ENCODE measurements at places on chromosomes 11 and 22.

- DNase-seq = no peak
Measured at GRCh38 chr11:93274851-93275250, 55.7 kb upstream of the DEUP1 start.

- no peak for DNase-seq
Measured at GRCh38 chr11:114316980-114317786, 21.0 kb downstream of the NNMT start.

DNA sequence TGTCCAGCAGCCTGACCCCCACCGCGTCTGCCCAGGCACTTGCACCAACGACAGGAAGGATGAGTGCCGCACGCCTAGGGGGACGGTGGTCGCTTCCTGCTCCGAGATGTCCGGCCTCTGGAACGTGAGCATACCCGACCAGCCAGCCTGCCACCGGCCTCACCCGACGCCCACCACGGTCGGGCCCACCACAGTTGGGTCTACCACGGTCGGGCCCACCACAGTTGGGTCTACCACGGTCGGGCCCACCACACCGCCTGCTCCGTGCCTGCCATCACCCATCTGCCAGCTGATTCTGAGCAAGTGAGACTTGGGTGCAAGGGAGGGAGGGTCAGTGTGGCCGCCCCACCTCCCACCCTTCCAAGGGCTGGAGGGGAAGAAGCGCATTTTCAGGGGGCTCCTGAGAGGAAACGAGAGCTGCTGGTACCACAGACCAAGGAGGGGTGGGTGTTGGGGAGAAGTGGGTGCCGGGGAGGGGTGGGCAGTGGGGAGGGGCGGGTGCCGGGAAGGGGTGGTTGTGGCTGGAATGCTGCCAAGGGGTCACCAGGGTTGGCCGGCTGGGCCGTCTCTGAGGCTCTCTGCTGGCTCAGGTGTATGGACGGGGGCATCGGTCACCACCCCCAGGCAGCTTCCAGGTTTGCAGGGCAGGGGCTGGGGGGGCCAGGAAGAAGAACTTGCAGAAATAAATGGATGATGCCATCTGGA lies 27.7 kb upstream of the MUC5B start:
- DNase-seq = no peak

DNA sequence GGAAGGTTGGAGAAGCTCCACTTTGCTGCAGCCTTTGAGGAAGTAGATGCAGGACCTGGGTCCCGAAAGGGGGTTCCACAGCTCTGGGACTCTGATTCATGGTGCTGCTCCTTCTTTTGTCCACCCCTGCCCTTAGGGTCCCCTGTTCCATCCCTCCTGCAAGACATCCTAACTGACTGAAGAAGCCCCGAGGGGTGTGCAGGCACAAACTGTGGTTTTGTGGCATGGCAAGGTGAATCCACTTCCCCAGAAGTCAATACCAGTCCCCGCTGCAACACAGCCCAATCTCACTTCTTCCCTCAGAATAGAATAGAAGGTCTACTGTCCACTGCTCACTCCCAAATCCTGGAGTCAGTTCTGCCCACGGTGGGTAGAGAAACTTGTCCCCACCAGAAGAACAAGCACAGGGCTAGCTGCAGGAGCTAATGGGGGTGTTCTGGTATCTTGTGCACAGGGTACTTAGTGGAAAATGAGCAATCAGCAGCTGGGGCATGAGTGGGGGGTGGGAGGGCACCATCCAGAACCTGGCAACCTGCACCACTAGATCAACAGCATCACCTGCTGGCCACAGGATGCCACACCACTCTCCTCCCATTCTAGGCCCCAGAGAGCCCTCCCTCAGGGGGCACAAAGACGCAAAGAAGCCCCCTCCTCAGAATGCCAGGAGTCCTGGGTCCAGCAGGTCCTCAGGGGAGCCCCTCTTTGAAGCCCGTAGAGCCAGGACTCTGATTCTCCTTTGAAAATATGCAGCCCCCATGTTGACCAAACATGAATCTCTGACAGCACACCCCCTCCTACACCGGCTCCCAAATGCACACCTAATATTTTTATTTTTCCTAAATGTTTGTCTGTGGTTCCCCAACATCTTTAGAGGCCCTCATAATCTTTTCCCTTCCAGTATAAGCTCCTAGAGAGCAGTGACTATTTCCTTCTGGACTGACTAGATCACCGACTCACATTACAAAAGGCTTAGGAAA lies 14.1 kb downstream of the SPATA19 start:
- no peak for DNase-seq

DNA sequence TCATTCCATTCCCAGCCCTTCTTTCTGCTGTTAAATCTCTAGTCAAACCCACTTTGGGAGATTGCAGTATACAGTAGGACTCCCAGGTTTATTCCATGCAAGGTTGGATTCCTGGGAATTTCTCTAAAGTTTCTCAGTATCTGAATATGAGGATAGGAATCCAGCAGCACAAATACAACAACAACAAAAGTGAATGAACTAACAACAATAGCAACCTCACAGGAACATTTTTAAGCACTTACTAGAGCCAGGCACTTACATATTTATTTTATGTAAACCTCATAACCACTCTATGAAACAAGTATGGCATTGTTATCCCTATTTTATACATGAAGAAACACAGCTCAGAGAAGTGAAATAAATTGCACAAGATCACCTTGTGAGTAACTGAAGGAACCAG lies 1.9 kb downstream of the MMP7 start:
- no peak for DNase-seq
